ENCODE measurements at places on chromosomes 13 and 19.

DNA sequence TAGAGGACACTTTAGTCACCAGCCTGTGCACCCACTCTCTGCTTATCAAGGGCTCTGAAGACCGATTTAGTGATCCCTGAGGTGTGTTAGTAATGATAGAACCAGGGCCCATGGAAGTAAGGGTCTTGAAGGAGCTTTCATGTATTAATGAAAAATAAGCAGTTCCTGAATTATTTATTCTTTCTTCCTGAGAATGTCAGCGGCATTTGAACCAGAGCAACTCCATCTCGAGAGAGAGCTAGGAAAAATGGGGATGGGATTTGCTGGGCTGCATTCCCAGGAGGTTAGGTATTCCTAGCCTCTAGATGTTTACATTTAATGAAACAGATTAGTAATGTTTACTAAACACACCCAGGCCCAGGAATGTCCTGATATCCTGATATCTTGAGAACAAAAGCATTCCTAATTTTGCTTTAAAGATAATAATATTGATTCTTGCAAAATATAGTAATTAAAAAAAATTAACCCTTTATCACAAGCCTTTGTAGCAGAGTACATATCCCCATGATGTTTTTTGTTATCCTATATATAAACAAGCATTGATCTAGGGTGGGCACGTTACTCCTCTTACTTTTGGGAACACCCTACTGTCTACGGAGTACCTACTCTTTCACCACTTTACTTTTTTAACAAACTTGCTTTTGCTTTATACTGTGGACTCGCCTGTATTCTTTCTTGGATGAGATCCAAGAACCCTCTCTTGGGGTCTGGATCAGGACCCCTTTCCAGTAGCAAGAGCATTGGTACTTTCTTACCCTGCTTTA is 63.1 kb downstream of the COG3 start:
- no peak for DNase-seq

GRCh38 chr13:41706152-41706551 is 248.8 kb downstream of the RGCC start:
- DNase-seq = no peak

DNA sequence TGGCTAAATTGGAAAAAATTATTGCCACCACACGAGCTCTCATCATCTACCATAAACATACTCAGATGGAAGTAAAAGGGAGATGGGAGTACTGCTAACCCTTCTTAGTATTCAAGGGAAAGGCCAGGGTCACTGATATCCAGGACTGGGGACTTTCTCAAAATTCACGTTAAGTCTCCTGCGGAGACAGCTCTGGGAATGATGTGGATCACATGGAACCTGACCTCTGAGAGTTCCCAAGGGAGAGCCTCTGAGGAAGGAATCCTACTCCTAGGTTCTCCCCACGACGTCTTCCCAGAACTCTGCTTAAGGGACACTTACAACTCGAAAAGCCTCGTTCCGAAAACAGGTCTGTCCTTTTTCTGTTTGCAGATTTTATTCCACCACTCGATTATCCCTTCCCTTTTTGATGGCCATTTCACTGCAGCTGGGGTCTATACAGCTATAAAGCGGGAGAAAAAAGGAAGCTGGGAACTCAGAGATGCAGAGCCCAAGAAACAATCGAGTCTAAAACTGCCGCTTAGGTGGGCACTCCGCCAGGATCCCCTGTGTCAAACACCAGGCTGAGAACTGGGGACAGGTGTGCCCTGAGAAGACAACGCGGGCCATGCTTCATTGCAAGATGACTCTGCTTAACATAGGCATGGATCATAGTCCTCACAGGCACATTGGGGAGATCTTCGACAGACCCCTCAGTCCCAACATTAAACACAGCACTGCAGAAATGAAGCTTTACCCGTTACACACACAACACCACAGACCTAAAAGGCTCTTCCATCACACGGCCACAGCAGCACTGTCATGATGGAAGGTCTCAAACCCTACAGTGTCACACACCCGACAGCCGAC is 823 bp upstream of the ZNF567 start:
- no peak for DNase-seq

GRCh38 chr19:33926306-33926705 is 129.6 kb downstream of the KCTD15 start:
- no peak for DNase-seq

- no peak for DNase-seq
These were observed 60.5 kb downstream of the WDR87 start for GRCh38 chr19:37845932-37846331.

- no peak for DNase-seq
These were observed 12.6 kb downstream of the TEAD2 start for GRCh38 chr19:49349567-49349966.

- DNase-seq = no peak
These were observed 2772.2 kb downstream of the PCDH9 start for GRCh38 chr13:64457976-64458375.

- DNase-seq = no peak
These were observed 9.4 kb downstream of the POLRMT start for GRCh38 chr19:623974-624373.

GRCh38 chr19:31266731-31267130 is 82.5 kb downstream of the TSHZ3 start:
- no peak for DNase-seq

GRCh38 chr19:21430675-21431074 is 33.7 kb downstream of the ZNF493 start:
- no peak for DNase-seq

DNA sequence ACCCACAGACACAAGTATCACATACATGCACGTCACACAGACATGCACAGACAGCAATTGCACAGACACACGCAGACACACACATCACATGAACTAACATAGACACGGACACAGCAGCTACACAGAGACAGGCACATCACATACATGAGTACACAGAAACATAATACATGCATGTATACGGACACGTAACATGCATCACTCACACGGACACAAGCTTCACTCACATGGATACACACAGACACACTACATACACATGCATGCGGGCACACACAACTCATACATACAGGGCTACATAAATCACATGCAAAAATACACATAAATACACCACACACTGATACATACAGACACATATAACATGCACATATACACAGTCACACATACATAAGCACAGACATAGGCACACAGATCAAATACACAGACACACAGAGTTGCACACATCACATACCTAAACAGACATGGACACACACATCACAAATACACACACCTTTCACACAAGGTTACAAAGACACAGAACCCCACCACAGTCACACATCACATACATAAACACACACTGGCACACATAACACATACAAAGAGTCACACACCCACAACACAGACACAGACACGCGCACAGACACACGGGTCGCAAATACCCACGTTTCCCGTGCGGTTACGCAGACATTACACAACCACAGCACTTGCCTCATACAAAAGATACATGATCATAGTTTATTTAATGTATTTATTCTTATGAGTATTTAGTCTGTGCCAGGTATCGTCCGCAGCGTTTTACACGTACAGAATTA is 1.1 kb upstream of the LMTK3 start:
- no peak for DNase-seq

DNA sequence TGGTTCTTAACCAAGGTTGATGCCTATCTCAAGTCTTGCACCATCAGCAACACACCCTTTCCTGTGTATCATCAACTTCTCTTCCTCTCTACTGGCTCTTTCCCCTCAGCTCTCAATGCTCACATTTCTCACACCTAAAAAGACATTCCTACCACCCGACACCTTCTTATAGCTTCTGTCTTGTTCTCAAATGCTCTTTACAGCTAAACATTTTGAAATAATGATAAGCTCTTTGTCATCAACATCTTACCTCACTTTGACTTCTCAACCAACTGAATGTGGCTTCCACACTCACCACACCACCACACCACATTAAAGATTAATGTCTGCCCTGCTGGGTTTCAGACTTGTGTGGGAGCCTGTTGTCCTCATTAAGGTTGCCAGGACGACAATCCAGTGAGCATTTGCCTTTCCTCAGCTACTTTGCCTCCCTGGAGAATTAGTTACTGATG is 67.8 kb downstream of the RXFP2 start:
- no peak for DNase-seq

DNA sequence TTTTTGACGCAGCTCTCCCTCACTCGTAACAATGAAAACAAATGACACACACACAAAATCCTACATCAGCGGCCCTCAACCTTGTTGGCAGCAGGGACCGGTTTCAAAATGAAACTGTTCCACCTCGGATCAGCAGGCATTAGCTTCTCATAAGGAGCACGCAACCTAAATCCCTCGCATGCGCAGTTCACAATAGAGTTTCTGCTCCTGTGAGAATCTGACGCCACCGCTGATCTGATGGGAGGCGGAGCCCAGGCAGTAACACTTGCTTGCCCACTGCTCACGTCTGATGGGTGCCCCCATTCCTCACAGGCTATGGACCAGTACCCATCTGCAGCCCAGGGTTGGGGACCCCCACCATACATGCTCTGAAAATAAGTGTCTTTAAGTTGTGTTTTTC is 43.4 kb downstream of the DHRS12 start:
- DNase-seq = no peak

GRCh38 chr13:32267836-32268439 is 47.2 kb downstream of the ZAR1L start:
- DNase-seq = no peak

GRCh38 chr13:23751195-23751594 is 138.0 kb downstream of the MIPEP start:
- no peak for DNase-seq

DNA sequence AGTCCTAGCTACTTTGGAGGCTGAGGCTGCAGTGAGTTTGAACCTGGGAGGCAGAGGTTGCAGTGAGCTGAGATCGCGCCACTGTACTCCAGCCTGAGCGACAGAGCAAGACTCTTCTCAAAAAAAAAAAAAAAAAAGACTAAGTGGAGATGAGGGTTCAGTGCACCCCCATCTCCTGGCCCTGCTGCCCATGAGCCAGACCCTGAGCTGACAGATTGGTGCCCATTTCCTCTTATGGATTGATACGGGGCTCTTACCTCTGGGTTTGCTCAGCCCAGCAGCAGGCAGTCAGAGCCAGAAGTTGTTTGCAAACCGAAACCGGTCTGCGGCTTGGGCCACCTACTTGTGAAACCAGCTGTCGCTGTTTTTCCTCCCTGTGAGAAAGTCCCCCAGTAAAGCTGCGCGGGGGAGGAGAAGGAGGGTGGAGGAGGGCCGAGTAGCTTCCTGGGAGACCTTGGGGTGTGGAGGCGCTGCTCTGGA is 36.9 kb downstream of the ARRDC2 start:
- peak; percentile 63 for DNase-seq

GRCh38 chr13:36879218-36879938 is 40.7 kb downstream of the SMAD9 start:
- DNase-seq = no peak

DNA sequence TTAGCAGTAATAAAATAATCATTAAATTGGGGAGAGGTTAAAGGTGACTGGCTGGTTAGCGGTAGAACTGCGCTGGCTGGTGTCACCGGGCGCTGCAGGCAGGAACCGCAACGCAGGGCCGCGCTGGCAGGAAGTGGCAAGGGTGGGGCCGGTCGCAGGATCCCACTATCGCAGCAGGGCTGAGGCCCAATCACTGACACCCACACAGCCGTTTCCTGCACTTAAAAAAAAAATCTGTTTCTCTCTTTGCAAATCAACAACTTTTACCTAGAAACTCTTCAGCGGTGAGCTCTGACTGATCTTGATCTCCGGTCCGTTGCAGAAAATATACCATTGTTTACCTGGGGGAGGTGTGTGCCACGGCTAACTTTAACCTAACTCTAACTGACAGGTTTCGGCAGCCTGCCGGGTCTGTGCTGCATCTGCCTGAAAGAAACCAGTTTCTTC is 46.9 kb downstream of the KLF2 start:
- peak; percentile 44 for DNase-seq

GRCh38 chr19:5863030-5863665 is 7.2 kb downstream of the FUT5 start:
- no peak for DNase-seq

DNA sequence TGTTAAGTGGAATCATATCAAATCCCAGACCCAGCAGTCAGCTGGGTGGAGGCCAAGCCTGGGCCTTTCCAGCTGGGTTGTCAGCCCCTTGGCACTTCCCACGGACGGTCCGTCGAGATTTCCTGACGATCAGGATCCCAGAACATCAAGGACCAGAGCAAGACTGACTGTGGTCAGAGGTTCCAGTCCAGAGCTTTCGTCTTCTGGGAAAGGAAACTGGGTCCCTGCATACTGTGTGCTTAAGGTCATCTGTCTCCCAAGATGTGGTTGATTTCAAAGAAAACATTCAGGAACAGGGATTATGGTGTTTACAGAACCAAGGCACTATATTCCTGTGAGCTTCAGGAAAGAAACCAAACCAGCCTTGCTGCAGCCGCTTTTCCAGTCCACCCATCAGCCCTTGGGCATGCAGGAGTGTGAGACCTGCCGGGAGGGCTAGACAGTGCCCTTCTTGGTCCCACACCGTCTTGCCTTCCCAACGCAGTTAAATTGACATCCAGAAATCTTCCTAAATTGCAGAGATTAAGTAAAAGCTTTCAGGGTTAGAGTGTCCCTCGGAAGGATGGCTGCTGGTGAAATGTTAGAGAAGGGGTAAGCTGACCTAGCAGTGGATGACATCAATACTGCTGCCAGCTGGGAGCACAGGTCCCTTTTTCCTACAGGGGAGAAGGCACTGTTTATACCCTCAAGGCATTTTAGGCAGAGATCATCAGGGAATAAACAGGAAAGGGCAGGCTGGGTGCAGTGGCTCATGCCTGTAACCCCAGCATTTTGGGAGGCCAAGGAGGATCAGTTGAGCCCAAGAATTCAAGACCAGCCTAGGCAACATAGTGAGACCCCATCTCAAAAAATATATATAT is 5.0 kb upstream of the C19orf33 start:
- DNase-seq = no peak

GRCh38 chr13:51844862-51845573 is at the start of gene TMEM272:
Gene TMEM272 (minus strand): TSS chr13:51845177. CDS start chr13:51838530, 6,647 bp downstream.
- peak; percentile 42 for DNase-seq

Measured in stimulated activated CD4-positive, alpha-beta T cell treated with anti-CD3 and anti-CD28 coated beads, Interleukin-1b, Interleukin-23, amount 100 ng/mL, for 24 hours (primary cell).